ENCODE measurements at places on chromosomes 13 and 19. TPM values are rescaled to one million over a fixed set of nuclear protein-coding genes. Genes with fewer than 3 reads are reported as not detected.
A peak's percentile ranks its signal among the peaks of the same experiment; 100 is the strongest.

Gene GSX1
- not detected for total RNA-seq

Gene ZNF329
- 2.9 TPM for total RNA-seq

Gene SOHLH2
- total RNA-seq: 0.16 TPM

Gene TEAD2
- 8.0 TPM for total RNA-seq

- ATAC-seq: peak; percentile 31
Measured at GRCh38 chr13:29578300-29579085, 17.0 kb downstream of the SLC7A1 start.

DNA sequence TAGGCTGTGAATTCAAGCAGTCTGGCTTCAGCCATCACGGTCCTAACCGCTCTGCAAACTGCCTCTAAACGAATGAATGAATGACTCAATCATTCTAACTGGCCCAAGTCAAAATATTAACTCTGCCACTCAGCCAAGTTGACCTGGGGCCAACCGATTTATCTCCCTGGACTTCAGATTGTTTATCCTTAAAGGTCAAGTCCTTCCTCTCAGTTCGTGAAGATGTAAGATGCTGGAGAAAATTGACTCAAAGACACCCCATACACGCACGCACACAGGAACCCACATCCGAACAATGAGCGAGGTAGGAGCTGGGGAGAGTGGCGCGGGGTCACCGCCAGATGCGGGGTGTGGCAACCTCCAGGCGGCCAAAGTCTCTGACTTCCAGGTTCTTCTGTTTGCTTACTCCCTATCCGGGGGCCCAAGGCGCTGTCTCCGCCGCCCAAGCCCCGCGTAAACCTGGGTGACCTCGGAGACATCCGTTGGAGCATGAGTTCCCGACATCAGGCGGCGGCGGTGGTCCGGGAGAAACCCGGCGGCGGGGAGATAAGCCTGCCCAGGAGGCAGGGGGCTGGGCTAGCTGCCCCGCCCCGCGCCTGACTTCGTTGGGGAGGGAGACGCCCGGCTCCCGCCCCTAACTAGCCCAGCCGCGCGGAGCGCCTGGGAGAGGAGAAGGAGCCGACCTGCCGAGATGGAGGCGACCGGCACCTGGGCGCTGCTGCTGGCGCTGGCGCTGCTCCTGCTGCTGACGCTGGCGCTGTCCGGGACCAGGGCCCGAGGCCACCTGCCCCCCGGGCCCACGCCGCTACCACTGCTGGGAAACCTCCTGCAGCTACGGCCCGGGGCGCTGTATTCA is at the start of gene CYP2S1:
TSS of gene CYP2S1 (plus strand) at position 646 of the 856 bp plus-strand sequence. CDS start at position 692, 46 bp downstream.
- ATAC-seq: peak; percentile 64
